GM12864 (cell line): ENCODE measurements at places on chromosomes 7 and 10.

DNA sequence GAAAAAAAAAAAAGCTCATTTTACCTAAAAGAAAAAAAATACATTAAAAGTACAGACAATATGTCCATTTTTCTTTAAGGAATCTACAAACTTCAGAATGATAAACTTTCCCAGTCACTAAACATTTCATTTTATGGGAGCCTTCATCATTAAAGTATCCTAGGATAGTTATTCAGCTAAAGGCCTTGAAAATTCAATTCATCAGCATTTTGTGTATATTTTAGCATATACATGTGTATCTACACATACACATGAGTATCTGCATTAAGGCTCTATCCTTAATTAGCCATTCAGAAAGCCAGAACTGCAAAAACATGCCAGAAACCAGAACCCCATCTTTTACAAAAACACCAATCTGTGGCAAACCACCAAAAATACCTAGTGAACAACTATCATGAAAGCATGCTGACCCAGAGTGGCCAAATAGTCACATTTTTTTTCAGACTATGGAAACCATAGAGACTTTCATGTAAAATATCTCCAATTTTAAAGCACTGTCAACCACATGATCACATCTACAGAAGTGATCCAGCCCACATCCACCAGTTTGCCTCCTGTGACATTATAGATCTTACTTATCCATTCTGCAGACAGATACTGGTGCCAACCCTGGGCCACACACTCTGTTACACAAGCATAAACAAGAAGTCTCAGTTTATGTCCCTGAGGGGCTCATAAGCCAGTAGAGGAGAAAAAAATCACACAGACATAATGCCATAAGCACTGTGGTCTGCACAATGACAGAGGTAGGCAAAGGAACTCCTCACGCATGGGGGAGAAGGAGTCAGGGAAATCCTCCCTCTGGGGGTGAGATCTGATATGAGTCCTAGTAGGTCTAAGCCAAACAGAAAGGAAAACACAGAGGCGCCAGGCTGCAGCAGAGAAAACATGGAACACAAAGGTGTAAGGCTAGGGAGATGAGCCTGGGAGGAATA is 79.2 kb downstream of the SRPK2 start:
- DNase-seq = no peak

- no peak for DNase-seq
These were observed 20.3 kb upstream of the ABLIM1 start for GRCh38 chr10:114678336-114678735.

DNA sequence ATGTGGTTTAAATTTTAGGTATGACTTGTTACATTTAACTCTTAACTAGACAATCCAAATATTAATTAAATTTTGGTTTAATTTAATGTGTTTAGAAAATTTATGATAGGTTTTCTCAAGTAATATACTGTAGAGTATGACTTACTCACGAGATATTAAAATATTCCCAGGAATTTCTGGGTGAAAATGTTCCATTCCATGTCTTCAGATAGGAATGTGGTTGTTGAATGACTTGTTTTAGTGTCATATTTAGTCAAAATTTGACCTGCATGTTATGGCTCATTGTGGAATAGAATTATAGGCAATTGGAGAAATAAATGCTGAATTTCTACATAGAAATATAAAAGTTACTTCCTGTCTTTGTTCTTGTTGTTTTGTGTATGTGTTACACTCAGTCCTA is 46.7 kb downstream of the SHOC2 start:
- DNase-seq = no peak

DNA sequence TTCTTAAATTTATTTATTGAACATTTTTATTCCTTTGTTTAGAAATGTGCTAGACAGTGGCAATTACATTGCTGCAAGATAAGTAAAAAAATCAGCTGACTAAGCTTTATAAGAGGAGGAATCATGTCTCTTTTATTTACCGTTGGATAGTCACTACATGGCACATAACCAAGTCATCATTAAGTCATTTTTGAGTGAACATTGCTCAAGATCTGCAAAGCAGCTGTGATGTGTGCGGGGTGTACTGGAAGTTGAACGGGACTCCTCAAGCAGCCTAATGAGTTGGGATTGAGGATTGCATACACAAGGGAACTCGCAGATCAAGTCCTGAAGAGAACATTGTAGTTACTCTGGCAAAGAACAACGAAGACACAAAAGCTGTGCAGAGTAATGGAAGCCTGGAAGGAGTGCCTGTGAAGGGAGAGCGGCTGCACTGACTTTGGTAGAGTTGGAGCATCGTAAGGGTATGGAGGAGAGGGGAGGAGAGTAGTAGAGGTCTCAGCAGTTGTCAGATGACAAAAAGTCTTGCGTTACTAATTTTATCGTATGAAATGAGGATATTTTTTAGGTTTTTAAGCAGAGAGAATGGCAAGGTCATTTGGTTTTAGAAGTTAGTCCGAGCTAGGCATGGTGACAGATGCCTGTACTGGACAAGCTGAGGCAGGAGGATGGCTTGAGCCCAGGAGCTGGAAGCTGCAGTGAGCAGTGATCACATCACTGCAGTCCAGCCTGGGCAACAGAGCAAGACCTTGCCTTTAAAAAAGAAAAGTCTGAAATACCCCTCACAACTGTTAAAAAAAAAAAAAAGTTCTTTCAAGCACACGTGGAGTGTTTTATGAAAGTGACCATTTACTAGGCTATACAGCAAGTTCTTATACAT is 95.1 kb downstream of the BMPR1A start:
- no peak for DNase-seq

GRCh38 chr7:22351878-22352277 is 5.1 kb downstream of the RAPGEF5 start:
- no peak for DNase-seq

DNA sequence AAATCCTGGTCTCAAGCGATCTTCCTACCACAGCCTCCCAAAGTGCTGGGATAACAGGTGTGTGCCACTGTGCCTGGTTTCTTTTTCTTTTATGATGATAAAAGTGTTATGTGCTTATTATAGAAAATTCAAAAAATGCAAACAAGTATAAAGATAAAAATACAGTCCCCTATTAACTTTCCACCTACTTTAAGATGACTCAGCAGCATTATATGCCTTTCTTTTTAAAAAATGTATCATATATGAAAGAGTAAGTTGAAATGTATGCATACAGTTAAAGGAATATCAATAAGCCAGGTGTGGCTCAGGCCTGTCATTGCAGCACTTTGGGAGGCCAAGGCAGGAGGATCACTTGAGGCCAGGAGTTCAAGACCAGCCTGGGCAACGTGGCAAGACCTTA is 216.9 kb upstream of the GALNT17 start:
- DNase-seq = no peak
